ENCODE measurements at places on chromosomes 13 and 19.

DNA sequence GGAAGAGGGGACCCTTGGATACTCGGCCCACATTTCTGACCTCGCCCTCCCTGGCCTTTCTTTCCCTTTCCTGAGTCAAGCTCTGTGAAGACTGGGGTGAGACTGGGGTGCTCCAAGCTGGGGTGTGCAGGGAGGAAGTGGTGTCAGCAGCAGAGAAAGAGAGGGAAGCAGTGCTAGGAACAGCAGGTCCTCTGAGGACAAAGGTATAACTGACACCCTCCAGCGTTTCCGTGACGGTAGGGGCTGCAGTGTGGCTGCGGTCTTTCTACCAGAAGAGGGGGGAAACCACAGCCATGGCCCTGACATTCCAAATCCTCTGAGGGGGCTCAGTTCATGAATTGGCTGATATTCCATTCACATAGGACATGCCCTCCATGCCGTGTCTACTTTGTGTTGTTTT is 1.1 kb downstream of the KIR3DL2 start:
- no peak for DNase-seq

GRCh38 chr13:22271903-22272302 is 601.0 kb downstream of the FGF9 start:
- DNase-seq = no peak

DNA sequence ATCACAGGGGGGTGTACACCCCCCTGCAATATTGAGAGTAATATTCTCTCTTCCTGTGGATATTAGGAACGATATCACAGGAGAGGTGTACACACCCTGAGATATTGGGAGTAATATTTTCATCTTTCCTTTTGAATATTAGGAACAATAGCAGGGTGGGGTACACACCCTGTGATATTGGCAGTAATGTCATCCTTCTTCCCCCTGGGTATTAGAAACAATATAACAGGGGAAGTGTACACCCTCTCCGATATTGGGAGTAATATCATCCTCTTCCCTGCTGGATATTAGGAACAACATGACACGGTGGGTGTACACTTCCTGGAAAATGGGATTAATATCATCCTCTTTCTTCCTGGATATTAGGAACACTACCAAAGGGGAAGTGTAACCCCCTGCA is 57.8 kb upstream of the CEACAM21 start:
- DNase-seq = no peak

GRCh38 chr13:27170221-27170515 is 1.4 kb downstream of the USP12 start:
- DNase-seq = no peak

- no peak for DNase-seq
Measured at GRCh38 chr13:31282741-31283455, 83.1 kb downstream of the B3GLCT start.

DNA sequence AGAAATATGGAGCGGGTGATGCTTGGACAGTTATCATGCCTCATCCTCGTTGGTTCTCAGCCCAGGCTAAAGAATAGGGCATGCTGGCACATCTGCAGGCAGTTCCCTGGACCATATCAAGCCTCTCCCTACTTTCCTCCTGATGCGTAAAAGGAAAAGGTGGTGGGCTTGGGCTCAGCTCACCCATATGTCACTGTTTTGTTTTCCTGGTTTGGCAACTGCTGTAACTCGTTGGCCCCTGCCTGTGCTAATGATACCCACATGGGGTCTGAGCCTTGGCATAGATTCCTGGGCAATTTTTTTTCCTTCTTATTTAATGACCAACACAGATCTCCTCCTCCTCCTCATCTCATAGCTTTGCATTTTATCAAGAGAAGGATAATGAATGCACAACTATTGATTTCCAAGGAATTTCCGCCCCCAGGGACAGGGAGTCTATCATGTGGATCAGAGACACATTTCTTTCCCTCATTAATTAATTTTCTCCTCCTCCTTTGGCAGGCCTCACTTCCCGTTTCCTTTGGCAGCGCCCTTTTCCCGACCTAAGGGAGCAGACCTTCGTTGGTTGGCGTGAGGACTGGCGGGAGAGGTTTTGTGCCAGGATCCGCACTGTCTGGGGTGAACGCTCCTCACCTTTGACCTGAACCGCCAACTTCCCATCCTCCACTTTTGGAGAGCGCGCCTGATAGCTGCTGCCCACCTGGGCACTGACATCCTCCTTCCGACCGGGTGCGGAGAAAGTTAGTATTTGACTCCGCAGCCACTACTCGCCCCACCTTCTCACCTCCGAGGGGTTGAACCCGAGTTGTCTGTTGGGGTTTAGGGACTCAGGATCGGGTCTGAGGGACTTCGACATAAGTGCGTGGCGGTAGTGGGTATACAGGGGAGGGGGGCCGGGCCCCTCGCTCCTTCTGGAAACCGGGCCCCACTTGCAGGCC is 3.4 kb upstream of the POU4F1 start:
- no peak for DNase-seq

DNA sequence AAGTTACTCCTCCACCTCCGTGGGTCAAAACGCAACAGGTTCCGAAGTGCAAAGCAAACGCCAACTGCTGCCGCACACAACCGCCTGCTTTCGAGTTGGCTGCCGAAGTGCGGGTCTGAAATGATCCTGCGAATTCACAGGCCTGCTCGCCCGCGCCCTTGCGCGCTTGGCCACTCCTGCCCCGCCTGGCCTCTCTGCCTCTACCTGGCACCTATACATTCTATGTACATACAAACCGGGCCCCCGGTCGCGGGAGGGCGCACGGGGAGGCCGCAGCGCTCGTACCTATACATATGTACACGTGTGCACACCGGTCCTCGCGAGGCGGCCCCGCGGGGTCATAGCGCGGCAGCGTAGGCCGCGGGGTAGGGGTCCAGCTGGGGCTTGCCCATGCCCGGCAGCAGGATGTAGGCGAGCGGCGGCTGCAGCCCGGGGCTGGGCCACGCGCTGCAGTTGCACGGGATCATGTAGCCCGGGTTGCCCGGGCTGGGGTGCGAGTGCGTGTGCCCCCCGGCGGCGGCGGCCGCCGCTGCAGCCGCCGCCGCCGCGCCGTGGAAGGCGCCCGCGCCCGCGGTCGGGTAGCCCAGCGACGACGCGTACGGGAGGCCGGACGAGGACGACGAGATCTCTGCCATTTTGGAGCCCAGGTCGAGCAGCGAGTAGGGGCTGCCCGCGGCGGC is 1.3 kb downstream of the SOX21 start:
- DNase-seq = no peak

- DNase-seq = no peak
Measured at GRCh38 chr13:27001705-27002104, 169.9 kb downstream of the USP12 start.

- DNase-seq = no peak
Measured at GRCh38 chr13:29676941-29677452, 81.5 kb upstream of the SLC7A1 start.

- DNase-seq = no peak
Measured at GRCh38 chr13:34452831-34453230, 489.2 kb upstream of the NBEA start.

DNA sequence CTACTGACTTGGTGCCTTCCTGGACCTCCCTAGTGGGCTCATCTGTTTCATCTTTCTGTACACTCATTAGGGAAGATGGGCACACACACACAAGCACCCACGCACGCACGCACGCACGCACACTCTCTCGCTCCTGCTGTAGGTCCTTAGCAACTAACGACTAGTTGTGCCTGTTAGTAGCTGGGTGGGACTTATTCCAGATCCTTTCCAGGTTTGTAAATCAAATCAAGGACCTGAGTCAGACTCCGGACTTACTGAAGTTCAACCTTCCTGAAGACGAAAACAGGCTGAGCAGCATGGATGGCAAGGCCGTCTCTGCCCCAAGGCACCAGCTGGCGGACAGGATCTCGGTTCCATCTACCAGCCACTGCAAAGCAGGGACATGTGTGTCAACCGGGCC is 76.2 kb downstream of the SLC15A1 start:
- DNase-seq = no peak

DNA sequence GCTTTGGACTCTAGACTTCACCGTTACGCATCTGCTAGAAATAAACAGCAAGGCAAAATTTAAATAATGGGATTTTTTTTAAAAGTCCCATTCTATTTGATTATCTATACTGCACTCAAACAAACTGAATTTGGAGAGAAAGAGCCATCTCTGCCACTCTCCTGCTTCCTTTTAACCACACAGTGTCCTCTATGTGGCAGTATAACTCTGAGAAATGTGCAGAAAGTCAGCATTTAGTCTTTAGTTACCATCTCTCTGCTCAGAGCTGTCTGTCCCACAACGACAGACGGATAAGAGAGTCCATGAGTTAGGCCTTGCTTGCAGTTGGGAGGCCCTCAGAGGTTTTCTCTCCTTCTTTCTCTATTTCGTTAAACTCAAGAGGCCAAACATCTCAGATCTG is 21.2 kb downstream of the CCNA1 start:
- no peak for DNase-seq

GRCh38 chr13:112161521-112162301 is 94.8 kb downstream of the SOX1 start:
- DNase-seq = no peak

DNA sequence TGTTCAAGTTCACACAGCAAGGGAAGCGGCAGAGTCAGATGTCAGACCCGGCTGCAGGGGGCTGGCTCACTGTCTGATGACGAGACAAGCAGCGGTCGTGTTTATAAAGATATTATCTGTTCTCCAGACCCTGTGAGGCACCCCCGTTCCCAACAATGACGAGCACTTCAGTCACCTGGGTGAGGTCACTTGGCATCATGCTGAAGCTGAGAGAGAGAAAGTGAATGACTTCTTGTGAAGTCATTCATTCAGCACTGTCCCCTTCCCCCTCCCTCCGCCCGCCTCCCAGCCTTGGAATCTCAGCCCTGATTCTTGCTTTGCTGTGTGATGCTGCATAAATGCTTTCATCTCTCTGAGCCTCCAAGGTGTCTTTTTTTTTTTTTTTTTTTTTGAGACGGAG is 4.9 kb upstream of the LYPD3 start:
- no peak for DNase-seq

DNA sequence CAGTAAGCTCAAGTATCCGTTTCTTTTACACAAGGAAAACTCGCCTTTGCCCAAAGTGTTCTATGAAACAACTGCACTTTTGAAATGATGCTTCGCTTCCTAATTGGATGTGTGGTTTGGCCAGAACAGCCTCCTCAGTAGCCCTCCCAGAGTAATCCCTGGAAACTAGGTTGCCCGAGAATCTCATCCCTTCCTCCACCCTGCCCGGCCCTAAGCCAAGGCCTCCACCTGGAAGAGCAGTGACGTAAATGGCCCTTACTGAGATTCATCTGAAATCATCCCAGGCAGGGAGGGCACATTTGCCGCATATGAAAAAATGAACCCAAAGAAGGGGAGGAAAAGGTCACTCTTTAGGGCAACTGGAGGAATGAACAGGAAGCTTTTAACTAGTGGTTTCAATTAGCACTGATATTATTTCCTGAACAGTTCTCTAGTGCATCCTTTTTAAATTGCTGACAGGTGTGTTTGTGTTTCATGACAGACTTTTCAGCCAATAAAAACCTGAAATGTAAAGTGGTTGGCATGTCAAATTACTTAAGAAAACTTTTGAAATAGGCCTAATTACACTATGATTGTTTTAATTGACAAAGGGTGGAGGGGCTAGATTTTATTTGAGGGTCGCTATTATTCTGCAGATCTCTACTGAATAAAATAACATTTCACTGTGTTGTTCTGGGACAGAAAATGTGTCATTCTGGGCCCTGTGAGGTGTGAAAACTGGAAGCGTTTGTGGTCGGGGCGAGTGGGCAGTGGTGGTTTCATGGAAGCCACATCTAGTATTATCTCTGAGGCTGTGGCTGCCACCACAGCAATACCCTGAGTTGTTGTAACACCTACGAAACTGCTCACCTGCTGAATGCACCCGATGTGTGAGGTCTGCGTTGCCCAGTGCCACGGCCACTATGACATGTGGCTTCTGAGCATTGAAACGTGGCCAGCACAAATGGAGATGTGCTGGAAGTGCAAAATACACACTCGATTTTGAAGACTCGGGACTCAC is 112.1 kb downstream of the ZIC5 start:
- DNase-seq = no peak

DNA sequence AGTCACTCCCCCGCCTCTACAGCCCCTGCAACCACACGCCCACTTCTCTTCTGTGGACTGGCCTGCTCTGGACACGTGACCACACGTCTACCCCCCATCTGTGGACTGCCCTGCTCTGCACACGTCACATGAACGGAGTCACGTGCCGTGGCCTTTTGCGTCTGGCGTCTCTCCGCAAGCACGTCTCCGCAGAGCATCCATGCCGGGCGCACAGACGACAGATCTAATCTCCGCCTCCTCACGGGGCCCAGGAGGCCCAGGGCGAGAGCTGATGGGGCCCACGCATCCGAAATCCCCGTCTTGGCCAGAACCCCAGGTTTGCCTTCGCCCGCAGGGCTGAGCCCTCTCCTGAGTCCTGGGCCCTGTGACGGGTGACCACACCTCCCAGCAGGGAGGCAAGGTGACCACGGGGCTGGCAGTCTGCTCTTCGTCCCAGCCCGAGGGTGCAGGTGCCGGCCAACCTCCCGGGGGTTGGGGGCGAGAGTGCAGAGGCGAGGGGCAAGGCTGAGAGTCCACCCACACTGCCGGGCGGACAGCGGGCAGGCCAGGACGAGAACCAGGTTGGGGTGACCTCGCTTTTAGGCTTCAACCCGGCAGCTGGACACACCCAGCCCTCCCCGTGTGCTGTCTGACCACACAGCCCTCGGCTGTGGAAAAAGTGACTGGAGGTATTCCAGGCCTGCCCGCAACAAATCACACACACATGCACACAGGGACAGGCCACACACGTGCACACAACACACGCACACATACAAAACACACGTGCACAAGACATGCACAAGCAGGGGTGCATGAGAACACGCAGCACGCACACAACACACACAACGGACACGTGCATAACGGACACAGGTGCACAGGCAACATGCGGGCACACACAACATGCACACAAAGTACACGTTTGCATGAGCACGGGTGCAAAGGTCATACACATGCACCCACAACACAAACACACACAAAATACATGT is 3.9 kb downstream of the SBNO2 start:
- DNase-seq = no peak

GRCh38 chr19:31378404-31378803 is 29.2 kb upstream of the TSHZ3 start:
- DNase-seq = no peak

GRCh38 chr13:102100234-102100633 is 301.6 kb downstream of the FGF14 start:
- no peak for DNase-seq

GRCh38 chr19:38337360-38337653 is 1.7 kb downstream of the CATSPERG start:
- DNase-seq = no peak

- DNase-seq = no peak
Measured at GRCh38 chr13:70842062-70842644, 733.9 kb upstream of the KLHL1 start.

DNA sequence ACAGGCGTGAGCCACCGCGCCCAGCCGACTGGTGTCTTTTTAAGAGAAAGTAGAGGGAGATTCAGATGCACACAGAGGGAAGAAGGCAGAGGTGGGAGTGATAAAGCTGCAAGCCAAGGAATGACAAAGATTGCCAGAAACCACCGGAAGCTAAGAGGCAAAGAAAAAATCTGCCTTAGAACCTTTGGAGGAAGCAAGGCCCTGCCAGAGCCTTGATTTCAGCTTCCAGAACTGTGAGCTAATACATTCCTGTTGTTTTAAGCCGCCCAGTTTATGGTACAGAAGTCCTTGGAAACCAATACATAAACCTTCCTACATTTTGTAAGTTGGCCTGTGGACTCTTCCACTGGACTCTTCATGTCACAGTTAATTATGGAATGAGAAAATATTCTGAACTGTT is 71.7 kb upstream of the SOX21 start:
- DNase-seq = no peak

All from SIG-M5 (cell line).